ENCODE measurements at places on chromosomes 3 and 15.

DNA sequence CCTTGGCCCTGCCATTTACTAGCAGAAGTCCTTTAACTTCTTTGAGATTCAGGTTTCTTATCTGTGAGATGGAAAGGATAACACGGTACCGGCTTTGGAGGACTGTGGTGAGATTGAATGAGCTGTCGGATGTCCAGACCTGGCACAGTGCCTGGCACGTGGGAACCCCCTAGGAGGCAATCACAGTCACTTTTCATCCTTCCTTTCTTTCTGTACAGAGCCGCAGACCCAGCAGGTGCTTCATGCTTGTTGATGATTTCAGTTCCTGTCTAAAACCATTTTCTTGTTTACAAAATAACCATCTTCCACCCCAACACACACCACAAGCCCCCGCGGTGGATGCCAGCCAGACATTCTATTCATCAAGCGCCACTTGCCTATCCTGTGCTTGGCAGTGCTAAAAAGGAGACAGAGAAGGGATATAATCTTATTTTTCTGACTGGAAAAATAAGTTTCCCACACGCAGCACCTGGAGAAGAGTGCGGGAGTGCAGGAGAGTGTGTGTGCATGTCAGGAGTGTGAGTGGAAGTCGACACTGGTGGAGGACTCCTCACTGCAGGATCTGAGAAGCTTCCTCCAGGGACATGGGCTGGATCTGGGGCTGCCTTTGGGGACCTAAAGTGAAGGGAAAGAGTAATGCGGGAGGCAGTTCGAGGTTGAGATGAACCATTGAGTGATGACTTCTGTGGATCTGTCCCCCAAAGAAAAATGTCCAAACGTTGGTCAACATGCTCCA is 85.7 kb downstream of the ST6GAL1 start:
- DNase-seq: no peak

DNA sequence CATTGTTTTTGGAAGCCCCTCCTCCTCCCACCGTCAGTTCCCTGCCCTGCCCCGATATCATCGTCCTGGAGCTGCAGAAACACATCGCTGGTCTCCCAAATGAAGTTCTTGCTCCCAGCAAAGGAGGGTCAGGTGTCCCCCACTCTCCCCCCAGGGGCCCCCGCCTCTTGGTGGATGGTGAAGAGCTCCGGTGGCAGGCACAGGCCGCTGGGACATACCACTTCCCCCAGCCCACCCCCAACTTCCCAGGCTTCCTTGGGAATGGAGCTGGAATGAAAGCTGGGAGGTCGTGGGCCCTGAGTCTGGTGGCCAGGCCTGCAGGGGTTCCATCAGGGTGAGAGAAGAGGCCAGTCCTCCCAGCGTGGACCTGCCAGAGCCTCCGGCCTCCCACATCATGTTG is 137.7 kb downstream of the CHSY1 start:
- no peak for DNase-seq

- no peak for DNase-seq
Observed at GRCh38 chr3:44265815-44266214, 24.1 kb downstream of the TOPAZ1 start.

DNA sequence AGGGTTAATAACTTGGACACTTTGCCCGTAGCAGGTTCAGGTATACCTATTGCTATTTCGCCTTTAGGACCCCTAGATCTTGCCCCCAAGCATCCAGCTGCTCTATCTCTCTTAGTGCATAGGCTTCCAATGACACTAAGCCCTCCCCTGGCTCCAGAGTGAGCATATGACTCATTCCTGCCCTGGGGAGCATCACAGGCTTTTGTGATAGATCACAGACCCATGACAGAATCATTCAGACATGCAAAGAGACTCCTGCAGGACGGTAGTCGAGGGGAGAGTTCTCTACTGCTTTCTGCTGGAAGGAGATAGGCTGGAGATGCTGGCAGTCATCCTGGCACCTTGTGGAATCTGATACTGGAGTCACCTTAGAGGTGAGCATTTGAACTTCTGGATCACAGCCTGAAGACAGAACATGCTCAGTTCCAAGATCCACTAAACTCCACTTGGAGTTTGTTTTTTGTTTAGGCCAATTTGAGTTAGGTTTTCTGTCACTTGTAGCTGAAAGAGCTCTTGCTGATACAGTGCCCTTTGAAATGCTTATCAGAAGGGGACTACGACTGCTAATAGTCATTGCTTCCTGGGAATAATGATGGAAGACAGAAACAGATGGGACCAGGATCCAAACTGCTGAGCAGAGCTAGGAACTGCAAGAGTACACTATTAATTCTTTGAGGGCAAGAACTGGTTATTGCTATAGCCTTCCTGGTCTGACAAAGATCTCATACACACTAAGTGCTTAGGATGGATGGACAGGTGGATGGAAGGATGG is 11.0 kb downstream of the LYSMD2 start:
- peak; percentile 30 for DNase-seq

- no peak for DNase-seq
Observed at GRCh38 chr3:21390136-21390535, 360.9 kb downstream of the ZNF385D start.

- DNase-seq: no peak
Observed at GRCh38 chr15:61157933-61158332, 71.2 kb downstream of the RORA start.

DNA sequence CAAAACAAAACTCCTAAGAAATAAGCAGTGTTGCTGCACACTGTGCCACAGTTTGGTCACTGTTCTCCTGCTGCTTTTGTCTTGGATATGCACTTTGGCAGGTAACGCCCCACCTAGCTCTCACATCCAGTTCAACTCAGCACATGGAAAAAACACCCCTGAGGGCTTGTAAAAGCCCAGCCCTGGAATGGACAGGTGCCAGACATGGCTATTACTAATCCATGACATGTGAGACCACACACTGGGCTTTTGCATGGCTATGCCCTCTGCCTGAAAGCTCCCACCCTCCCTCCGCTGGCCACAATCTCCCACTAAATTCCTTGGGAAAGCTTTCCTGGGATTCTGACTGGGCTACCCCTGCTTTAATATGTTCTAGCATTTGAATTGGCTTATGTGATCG is 24.7 kb upstream of the ZBED2 start:
- DNase-seq: no peak

DNA sequence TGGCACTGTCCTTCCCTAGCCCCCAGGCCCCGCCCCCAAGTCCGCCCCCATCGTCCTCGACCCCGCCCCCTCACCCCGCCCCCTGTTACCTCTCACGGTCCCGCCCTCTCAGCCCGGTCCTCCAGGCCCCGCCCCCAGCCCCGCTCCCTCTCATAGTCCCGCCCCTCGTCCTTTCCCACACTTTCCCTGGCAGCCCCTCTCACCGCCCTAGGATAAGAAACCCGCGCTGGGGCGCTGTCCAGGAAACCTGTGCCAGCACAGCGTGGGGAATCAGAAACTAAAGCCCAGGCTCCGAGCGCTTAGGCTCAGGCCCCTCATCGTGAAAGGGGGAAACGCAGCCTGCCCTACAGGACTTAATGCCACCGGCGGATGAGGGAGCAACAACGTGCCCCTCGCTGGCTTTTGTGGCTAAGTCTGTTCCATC is 20.9 kb downstream of the TRPM1 start:
- DNase-seq: peak; percentile 19

DNA sequence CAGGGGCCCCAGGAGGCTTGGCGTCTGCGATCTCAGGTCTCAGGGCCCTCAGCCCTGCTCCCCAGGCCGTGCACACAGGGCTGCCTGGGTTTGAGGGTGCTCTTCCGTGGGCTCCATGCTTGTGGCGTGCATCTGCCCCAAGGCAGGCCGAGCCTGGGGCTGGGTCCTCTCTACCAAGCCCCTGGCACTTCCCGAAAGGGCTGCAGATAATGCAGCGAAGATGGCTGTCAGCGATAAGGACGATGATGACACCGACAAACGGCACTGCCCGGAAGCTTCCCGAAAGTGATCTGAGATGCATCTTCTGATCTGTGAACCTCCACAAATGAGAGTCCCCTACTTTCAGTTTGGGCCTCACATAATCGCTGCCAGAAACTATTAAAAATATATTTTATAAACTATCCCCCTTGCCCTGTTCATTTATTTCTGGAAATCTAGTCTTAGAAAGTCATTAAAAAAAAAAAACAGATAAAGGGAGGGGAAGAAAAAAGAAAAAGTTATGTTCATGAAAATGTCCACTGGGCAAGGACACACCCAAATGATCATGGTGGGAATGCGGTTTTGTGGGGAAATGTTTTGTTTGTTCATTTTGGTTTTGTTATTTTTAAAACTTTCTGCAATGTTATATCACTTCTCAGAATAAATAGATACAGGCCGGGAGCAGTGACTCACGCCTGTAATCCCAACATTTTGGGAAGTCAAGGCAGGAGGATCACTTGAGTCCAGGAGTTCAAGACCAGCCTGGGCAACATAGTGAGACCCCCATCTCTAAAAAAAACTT is 51.5 kb downstream of the RPN1 start:
- DNase-seq: no peak

GRCh38 chr3:40313975-40314860 is 4.7 kb downstream of the EIF1B start:
- DNase-seq: no peak

- no peak for DNase-seq
Observed at GRCh38 chr3:179460260-179460659, 9.0 kb upstream of the GNB4 start.

DNA sequence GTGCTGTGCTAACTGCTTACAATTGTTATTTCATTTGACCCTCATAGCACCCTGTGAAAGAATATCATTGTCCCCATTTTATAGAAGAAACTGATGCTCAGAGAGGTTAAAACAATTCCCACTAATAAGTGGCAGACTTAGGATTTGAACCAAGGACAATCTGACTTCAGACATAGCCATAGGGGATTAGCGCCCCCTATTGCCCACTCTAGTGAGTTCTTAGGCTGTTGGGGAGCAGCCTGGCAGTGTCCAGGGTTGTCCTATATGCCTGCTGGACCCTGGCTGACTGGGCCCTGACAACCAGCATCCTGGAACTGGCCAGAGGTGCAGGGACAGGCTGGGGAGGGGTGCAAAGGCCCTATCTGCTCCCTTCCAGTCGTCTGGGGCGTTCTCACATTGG is 15.4 kb downstream of the DPH3 start:
- no peak for DNase-seq

DNA sequence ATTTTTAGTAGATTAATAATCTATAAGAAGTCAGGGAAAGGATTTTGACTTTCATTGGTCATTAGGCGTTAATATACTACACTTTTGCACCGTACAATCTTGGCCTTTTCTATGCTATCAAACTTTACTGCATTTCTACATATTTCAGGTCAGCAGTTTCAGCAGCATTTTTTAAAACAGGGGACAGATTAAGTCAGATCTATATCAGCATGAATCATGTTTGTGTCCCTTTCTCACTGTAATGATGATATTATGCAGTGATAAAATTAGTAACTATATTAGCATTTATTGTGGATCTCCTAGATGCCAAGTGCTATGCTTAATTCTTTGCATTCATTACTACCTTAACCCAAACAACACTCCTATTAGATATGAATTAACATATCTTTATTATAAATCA is 20.3 kb upstream of the AADAC start:
- DNase-seq: no peak

- no peak for DNase-seq
Observed at GRCh38 chr3:174158674-174159073, 700.5 kb upstream of the NAALADL2 start.

DNA sequence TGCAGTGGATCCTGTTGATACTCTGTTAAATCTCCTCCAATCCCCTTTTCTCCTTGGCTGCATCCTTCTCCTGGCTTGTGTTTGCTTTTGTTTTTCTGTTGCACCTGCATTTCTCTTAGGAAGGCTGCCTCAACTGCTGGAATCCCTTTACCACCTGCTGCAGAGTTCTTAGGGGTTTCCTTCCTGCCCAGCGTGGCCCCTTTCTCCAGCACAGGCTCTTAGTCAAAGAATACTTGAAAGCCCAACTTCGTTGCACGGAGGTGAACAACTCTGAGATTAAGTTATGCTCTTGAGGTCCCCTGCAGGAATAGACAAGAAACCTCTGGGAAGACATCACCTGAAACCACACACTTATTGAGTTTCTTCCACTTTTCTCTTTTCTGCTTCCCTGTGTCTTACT is 121.6 kb upstream of the GRM7 start:
- DNase-seq: no peak

DNA sequence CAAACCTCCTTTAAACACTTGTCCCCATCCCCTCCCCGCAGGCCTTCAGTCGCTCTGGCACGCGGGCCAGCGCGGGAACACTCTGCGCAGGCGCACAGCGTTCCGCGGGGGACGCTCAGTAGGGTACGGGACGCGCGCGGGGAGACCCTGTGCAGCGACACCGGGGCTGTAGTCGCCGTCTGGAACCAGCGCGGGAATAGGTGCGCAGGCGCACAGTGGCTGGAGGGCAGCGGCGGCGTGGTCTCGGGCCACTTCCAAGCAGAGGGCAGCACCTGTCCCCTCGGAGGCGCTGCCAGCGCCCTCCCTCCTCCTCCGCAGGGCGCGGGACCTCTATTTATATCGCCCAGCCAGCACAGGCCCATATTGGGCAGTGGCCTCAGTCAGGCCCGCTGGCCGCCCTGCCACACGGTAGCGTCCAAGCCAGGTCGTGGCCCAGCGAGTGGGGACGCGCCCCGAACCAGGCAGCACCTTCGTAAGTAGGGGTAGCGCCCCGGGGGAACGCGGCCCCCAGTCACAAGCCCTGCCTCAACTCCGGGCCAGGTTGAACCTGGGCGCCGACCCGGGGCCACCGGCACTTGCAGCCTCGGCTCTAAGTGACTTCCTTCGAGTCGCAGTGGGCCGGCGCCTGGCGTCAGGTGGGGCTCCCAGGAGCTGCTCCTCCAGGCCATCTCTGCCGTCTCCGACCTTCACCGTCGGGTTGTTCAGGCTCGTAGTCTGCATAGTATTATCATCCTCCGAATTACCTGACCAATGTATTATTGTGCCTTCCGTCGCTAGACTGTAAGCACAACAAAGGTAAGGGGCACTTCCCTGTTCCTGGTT is at the start of gene KBTBD12:
TSS of gene KBTBD12 (plus strand) at position 118 of the 822 bp plus-strand sequence. CDS start 7,830 bp downstream, outside the sequence.
- DNase-seq: no peak

GRCh38 chr3:130662501-130662996 is 84.1 kb downstream of the PIK3R4 start:
- DNase-seq: no peak

- DNase-seq: no peak
Observed at GRCh38 chr3:159825216-159825854, 163.3 kb upstream of the IL12A start.

GRCh38 chr3:27076815-27077630 is 292.2 kb downstream of the NEK10 start:
- no peak for DNase-seq

- no peak for DNase-seq
Observed at GRCh38 chr3:196341137-196341536, 2.9 kb upstream of the TM4SF19 start.

GRCh38 chr3:161423911-161424522 is 52.7 kb upstream of the SPTSSB start:
- DNase-seq: no peak

DNA sequence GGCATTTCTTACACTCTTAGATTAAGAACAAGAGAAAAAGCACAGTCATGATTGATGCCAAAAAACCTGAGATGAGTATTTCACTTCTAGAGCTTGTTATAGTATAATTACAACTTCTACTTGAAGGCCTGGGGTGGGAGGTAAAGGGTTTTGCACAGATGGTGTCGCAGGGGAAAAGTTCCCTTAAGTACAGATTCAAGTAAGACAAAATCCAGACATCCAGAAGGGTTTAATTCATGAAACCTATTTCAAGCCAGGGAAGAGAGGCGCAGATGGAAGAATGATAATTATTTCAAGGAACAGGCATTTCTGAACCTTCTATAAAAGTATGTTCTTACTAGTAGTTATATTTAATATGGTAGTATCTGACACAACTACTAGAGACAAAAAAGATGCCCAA is 70.6 kb downstream of the TM4SF4 start:
- no peak for DNase-seq

Data from stimulated activated CD4-positive, alpha-beta T cell treated with anti-CD3 and anti-CD28 coated beads, Interleukin-12 subunit alpha, Interleukin-12 subunit beta, amount 100 ng/mL, for 4 hours (primary cell).